RPMI8226 (cell line): ENCODE measurements at places on chromosomes 5 and 9.
A peak's percentile ranks its signal among the peaks of the same experiment; 100 is the strongest.

DNA sequence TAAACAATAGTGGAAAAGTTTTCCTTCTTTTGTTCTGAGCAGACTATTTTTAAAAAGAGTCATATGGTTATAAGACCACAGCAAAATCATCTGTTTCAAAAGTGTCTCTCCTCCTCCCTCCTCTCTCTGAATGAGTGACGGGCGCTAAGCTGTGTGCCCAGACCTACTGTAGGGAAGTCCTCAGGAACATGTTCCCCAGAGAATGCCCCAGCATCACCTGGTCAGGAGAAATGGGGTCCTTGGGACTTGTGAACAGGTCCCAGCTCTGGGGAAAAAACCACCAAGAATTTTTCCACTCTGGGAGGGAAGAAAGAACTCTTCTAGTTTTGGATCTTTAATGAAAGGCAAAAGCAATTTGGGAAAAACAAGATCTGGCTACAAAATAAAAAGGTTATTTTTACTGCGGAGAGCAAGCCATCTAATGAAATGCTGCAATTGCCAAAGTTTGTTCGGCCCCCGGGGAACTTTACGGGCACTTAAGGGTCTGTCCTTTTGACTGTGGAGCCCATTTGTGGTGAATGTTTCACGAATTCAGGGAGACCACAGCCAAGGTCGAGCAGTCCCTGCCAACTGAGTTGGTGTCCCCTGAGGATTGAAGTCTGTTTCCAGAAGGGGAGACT lies 25.9 kb downstream of the BOD1 start:
- DNase-seq, result no peak

DNA sequence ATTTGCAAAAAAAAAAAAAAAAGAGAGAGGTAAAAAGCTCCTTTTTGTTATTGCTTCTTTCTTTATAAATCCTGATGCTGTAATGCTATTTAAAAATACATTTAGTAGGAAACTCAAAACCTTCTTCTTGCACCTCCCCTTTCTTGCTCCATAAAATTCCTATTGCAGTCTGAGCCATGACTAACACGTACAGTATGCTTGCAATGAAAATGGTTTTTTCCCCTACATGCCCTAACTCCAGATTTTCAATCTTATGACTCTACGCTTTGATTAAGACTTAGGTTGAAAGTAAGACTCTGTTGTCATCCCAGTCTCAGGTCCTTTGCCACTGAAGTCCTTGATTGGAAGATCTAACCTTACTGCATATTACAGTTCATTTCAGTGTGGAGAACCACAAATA lies 23.9 kb downstream of the FGF10 start:
- no peak for DNase-seq

DNA sequence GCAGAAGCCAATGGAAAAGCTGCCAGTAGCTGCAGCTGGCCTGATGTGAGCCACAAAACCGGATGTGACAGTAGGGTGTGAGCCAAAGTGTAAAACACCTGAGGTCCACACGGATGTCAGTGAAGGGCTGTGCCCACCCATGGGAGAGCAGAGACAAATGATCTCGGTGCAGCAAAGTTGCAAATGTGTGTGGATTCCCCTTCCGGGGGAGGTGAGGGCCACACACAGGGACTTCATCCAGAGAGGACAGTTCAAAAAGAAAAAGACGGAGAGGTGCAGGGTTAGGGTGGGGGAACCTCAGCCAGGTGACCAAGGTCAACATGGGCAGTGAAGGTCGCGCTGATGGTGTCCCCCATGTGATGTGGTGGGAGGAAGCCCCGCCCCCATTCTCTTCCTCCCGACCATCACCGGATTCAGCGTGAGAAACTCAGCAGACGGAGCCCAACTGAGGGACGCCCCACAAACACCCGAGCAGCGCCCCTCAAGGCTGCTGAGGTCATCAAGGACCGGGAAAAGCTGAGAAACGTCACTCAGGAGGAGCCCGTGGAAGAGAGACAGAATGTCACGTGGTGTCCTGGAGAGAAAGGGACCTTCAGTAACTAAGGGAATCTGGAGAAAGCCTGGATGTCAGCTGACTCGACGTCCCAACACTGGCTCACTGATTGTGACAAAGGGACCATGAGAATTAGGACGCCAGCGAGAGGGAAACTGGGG lies 11.4 kb upstream of the PTGDS start:
- DNase-seq, result peak; percentile 94

- no peak for DNase-seq
These were observed 18.5 kb downstream of the TMEM245 start for GRCh38 chr9:109101202-109101595.

DNA sequence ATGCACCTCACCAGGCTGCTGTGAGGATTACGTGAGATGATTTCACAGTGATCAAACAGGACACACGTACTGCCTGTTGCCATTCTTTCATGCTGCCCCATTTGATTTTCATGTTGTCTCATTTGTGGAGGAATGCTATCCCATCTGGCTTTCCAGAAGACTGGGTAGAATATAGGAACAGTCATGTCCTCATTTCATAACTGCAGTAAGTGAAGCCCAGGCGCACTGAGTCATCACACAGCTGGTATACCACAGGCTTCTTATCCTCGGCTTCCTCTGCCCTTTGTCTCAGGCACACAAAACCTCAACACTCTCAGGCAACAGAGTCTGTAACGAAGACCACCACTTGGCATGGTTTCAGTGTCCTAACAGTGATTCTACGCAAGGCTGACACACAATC lies 62.3 kb downstream of the LHFPL2 start:
- no peak for DNase-seq

GRCh38 chr9:132794730-132795380 lies 83.2 kb downstream of the AK8 start:
- DNase-seq, result peak; percentile 80

- DNase-seq, result peak; percentile 50
These were observed 69.9 kb downstream of the MAMDC2 start for GRCh38 chr9:70113403-70114022.

DNA sequence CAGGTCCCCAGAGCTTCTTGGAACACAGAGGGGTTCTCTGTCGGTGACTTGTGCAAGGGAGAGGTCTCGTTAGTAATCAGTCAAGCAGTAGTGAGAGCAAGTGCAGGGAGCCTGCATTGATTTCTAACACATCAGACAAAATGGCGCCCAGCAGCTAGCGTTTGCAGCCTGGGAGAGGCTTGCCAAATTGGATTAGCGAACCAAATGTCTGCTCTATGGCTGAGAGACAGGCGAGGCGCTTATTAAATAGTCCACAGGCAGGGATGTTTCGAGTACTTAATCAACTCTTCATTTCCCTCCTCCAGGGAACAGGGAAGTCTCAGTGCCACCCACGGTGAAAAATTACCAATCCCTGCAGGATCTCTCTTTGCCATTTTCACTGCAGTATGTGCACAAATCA lies 131.4 kb upstream of the SHB start:
- DNase-seq, result no peak

- no peak for DNase-seq
These were observed 197.1 kb downstream of the TTLL11 start for GRCh38 chr9:121895818-121896544.

DNA sequence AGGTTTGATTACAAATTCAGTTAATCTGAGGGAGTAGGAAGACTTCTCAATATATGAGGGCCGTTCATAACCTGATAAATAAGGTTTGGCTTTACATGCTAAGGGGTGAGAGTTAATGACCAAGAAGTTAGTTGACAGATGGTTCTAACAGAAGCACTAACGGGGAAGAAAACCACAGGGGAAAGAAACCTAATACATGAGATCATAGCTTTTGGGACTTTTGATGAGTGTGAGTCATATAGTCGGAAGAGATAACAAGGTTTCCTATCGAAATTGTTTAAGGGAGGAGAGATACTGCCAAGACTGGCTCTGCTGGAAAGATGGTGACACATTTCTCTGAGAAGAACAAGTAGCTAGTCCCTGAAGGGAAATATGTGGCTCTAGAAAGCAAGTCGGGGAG lies 140.1 kb downstream of the COX7C start:
- DNase-seq, result no peak

GRCh38 chr9:130336027-130336610 lies 70.6 kb downstream of the HMCN2 start:
- no peak for DNase-seq

DNA sequence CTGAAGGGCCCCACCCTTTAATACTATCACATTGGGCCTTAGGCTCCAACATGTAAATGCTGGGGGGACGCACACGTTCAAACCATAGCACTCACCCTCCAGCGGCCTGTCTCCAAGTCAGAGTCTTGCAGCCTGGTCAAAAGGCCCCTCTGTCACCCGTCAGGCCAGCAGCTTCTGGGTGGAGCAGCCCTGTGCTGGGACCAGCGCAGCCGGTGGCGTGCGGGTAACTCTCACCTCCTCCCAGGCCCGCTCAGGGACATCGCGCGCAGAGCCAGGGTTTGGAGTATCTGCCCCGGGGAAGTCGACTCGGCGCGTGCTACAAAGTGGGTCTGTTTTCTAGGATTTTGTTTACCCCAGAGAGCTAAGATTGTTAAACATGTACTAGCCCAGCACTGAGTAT lies 93.0 kb upstream of the COL5A1 start:
- DNase-seq, result no peak

DNA sequence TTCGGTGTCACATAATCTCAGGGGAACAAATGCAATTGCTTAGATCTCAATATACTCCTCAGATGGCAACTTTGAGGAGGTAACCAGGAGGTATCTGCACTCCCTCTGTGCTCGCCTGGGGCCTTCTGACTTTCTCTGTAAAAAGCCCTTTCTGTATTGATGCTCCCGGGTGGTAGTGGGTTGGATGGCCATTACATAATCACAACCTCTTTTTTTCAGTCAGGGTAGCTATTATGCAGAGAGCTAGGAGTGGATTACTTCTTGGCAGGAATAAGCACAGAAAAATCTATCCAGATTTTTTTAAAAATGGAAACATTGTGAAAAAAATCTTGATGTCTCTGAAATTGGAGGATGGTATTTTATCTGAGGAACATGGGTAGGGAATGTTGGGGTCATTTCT lies 116.6 kb downstream of the SH3GL2 start:
- no peak for DNase-seq

DNA sequence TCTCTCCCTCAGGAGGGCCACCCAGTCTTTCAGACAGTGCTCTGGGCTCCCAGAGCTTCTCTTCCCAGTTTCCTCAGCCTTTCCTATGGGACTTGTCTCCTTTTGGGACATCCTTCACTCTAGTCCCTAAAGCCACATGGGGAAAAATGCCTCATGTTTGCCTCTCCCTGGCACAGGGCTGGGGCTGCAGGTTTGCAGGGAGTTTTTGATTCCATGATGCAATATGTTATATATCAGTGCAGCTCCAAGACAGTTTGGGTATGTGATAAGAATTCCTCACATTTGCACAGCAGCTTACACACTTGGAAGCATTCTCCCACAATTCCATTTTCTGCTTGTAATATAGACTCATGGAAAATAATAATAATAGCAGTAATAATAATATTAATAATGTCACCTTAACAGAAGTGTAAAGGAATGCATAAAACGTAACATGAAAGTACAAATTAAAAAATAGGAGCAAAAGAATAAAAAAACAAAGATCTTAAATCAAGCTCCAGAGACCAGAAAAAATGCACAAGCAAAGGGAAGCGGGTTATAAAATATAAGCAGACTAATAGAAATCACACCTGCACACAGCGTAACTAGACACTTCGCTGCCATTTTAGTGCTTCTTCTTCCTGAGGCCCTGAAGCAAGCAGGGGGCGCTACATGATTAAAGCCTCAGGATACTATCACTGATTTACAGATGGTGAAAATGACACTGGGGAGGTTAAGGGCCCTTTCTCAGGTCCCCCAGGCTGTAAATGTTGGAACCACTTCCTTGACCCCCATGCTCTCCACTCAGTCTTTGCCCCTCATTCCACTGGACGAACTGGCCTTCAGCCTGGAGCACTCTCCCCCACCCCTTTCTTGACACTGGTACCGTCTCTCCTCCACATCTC lies 70.0 kb upstream of the IL17B start:
- DNase-seq, result peak; percentile 38

DNA sequence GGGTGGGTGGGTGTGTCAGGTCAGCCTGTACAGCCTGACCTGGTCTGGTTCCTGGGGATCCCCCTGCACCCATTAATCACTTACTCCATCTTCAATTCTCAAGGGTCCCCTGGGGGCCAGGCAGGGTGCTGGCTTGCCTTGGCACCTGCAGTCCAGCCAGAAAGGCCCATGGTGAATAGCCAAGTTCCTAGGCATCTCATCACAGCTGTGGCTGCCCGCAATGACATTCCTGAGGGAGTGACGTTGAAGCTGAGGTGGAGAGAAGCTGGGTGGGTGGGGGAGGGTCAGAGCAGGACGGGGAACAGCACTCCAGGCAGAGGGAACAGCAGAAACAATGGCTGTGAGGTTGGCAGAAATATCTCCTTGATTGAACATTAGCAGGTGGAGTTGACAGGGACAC lies 10.6 kb downstream of the HMCN2 start:
- DNase-seq, result peak; percentile 46

DNA sequence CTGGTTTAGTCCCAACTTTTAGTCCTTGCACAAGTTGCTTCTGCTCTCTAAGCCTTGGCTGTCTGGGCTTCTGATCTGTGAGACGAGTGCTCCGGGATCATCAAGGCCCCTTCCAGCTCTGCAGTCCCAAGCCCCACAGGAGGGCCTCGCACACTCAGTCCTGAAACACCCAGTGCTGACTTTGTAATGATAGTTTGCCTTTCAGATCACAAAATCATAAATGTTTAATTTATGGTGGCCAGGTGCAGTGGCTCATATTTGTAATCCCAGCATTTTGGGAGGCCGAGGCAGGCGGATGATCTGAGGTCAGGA lies 95.9 kb upstream of the SLC25A48 start:
- no peak for DNase-seq

DNA sequence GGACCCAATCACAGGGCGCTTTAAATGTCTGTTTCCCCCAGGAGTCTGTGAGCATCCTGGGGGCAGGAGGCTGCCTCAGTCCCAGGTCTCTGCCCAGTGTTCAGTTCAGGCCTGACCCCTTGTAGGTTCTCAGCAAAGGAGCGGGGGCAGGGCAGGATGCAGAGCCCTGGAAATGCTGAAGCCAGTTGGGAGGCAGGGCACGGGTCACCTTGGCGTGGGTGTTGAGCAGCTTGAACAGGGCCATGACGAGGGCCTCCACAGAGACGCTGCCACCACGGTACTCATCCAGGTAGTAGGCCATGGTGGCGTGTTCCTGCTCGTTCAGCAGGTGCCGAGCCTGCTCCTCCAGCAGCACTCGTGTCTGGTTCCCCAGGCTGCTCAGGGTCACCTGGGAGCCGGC lies 36.3 kb upstream of the AKNA start:
- no peak for DNase-seq

DNA sequence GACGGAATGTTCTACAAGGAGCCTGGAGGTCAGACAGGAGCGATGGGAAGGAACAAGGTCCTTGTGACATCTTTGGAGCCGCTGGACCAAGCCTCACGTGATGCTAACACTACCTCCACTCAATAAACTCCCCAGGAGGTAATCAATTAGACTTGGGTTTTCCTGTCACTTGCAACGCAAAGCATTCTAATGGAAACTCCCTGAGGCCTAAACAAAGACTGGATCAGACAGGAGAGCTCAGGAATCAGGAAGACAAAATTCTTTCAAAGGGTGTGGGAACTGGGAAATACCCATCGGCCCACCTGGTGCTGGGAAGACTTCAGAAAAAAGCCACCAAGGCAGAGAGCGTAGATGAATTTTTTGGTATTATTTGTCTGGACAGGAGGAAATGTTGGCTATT lies 22.3 kb upstream of the UNC5A start:
- DNase-seq, result no peak
